HCT116 (cell line): ENCODE measurements at places on chromosomes 12 and 14.

GRCh38 chr12:57213763-57214397 lies 2.7 kb upstream of the NXPH4 start:
- no peak for DNase-seq

DNA sequence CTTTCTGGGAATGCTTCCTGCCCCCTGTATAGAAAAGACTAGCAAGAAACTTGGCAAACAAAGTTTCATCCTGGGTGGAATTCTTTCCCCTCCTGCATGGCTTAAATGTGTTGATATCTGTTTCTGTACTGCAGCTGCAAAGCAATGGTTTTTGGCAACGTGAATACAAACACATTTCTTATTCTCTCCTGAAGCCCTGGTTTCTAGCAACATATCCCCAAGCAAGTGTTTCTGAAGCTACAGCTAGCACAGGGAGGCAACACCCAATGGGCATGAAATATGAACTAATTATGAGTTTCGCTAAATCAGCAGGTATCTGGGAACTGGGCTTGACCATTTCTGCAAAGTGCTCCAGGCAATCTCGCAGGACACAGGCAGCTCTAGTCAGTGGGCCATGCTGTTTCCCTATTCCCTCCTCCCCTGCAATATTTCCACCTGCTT lies 392.3 kb upstream of the TMPO start:
- no peak for DNase-seq

DNA sequence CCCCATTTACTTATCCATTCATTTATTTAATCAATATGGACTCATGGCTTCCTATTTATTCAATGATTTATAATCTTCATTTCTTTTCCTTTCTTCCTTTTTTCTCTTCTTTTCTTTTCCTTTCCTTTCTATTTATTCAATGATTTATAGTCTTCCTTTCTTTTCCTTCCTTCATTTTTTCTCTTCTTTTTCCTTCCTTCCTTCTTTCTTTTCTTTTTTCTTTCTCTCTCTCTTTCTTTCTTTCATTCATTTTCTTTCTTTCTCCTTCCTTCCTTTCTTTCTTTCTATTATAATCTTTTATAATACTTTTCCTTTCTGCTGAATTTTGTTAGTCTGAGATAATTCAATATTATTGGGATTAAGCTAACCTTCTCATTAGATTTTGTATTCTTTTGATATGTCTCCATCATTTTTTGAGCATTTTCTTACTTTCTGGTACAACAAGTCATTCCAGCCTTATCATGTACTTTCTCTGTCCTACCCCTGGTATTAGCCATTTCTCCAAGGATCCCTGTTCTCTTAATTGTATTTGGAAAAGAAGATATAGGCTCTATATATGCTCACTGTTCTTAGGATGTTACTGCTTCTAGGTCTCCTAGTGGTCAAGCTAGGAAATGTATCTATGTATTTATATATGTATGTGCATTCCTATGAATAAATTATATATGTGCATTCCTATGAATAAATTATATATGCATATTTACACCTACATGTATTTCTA lies 12.1 kb downstream of the LACRT start:
- DNase-seq: no peak

DNA sequence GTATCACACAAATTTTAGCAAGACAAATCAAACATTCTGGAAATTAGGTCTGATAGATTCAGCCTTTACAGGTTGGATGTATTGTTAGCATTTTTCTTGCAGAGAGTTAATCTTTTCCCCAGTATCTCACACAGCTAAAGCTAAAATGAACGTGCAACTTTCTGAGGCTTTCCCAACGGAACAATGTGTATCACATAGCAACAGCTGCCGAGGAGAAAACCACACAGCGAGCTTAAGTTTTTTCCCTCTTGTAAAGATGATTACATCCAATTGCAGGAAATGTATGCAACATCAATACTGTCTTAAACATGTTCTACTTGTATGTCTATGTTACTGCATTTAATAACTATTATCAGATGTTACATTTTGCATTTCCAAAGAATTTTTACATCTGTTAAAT lies 182.2 kb downstream of the CCDC59 start:
- no peak for DNase-seq

DNA sequence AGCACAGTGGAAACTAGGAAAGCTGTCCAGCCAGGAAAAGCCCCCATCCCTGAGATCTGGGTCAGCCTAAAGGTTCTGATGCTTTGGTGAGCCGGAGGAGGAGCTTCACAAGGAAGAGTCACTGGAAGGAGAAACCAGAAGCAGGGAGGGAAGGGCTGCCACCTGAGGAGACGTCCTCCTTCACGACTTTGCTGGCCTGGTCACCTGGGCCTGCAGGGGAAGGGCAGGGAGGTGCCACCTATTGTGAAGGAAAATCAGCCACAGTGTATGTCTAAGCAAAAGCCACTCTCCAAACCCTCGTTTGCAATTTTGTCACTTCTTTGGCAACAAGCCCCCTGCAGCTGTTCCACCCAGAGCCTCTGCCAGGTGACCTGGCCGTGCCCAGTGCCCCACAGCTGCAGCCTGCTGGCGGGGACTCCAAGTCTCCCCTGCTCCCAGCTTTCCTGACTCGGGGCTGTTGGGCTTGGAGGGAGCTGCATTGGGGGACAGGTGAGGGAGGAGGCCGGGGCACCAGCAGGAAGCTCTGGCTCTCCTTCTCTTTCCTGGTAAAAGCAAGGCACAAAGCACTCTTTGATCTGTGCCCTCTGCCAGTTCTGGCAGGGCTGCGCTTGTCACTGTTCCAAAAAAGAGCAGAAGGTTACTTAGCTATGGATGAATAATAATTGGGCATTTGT lies 120.9 kb upstream of the BCL2L14 start:
- DNase-seq: no peak

DNA sequence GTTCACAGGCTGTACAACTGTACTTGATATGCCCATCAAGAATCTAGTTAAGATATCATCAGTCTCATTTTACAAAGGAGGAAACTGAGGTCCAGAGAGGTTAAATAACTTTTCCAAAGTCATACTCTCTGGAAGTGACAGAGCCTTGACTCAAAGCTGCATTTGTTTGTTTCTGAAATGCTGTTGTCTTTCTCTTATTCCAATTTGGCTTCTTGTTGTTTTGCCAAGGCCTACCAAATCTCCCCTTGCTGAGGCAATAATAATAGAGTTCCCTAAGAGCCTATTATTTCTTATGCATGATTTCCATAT lies 79.8 kb upstream of the C12orf71 start:
- DNase-seq: no peak

DNA sequence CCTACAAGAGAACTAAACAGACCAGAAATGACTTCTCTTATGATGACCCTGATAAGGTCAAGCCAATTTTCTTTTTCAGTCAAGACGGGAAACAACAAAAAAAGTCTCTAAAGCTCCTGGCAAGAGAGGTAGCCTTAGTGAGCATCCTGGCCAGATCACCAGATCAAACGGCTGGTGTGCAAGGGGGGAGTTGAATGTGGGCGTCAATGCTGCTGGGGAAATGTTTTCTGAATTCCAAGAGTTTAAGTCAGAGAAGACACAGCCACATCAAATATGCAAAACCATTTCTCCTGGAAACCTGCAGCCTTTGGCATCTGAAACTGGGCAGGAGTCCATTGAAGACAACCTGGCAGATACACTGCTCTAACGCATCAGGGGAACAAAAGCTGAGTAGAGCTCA lies 16.0 kb upstream of the SELPLG start:
- DNase-seq: peak; percentile 86

GRCh38 chr14:89760086-89760485 lies 194.4 kb downstream of the EFCAB11 start:
- no peak for DNase-seq

GRCh38 chr12:107513636-107514400 lies 171.8 kb upstream of the PWP1 start:
- DNase-seq: no peak
